ENCODE measurements at places on chromosomes 6 and 20.

- no peak for DNase-seq
Observed at GRCh38 chr6:157630463-157631080, 192.5 kb upstream of the SNX9 start.

- DNase-seq = no peak
Observed at GRCh38 chr20:61500791-61501321, 248.8 kb downstream of the CDH4 start.

DNA sequence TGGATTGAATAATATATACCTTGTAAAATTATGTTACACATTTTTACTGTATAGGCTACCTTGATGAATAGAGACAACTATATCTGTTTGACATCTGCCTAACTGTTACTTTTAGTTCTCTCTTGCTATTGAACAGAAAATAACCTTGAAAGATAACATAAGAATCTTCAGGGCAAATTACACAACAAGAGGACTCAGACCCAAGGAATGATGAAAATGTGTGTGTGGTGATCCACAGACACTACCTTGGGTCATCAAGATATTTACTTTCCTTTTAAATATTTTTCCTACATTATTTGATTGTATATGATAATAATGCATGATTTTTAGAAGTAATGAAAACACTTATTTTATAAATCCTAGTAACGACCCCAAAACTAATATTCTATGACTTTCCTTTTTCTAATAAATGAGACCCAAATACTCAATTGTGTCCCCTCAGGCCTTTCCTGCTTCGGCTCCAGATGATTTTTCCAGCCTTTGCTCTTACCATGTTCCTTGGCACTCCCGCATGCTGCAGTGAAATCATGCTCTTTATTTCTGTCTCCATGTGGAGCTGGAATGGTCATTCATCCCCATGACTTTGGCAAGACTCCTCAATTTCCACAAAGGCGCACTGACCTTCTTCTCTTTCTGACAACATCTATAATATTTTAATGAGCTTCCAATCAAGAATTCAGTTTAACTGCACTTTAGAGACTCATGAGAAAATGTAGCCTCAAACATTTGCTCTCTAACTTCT is 187.6 kb downstream of the EPM2A start:
- DNase-seq = no peak

- DNase-seq = peak; percentile 71
Observed at GRCh38 chr20:49276161-49276960, 1.5 kb downstream of the ZNFX1 start.

GRCh38 chr6:131555992-131556391 is 17.0 kb upstream of the ARG1 start:
- DNase-seq = no peak

- no peak for DNase-seq
Observed at GRCh38 chr6:168095716-168096250, 16.8 kb upstream of the FRMD1 start.

DNA sequence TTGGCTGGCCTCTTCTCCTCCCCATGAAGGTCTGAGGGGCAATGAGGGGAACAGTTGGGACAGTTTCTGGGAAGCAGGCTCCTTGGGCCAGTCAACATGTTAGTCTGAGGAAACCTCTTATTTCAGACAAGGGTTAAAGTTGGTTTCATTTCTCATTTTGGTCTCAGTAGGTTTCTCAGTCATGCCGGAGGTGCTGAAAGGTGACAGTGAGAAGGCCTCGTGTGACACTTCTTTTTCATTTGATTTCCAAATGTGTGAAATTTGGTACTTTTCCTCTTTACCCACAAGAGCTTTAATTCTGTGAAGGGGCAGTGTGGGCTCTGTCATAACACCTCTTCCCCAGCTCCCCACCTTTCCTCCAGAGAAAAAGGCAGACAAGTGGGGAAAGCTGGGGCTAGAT is 7.5 kb upstream of the GLP1R start:
- DNase-seq = no peak

DNA sequence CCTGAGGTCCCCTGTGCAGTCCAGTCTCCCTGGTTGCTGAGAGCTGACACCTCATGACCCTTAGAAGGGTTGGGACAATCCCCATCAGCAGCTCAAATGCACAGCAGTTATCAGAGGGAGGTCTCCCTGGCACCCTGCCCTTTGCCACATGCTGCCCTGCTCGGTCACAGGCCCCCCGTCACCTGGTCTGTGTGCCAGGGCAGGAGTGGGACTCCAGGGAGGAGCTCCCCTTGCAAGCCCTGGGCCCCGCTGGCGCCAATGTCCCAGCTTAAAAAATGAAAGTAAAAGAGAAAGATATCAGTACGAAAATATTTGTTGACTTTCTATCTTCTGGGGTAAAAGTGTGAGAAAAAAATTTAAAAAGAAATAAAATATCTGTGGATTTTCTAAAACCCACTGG is 68.1 kb upstream of the SLC22A16 start:
- DNase-seq = no peak

GRCh38 chr6:113960795-113961194 is 10.2 kb downstream of the HDAC2 start:
- DNase-seq = no peak

DNA sequence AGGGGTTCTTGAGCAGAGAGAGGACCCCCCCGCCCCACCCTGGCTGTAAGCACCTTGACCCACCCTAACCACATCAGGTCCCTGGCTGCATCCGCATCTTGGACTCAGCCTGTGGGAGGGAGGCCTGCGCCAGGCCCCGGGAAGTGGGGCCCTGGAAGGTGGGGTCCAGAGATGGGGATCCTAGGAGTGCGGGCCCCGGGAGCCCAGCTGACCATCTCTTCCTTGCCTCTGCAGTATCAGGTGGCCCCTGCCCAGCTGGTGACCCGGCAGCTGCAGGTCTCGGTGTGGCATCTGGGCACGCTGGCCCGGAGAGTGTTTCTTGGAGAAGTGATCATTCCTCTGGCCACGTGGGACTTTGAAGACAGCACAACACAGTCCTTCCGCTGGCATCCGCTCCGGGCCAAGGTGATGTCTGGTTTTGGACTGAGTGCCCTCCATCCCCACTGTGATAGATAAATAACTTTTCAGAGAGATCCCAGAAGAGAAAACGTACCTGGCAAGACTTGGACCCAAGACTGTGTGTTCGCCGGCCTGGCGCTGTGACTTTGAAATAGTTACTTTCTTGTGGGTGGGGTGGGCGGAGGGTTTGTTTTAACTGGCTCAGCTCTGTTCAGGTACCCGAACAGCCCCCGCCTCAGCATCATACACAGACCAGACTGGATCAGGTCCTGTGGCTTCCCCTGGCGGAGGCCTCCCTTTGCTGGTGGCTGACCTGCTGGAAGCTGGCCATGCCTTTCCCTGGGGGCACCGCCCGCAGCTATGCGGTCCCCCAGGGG is 62.0 kb downstream of the EZR start:
- DNase-seq = no peak

GRCh38 chr20:4788314-4788713 is 66.6 kb downstream of the PRND start:
- DNase-seq = no peak

- DNase-seq = no peak
Observed at GRCh38 chr6:56541030-56541600, 101.6 kb downstream of the DST start.

GRCh38 chr6:137315081-137315480 is 95.9 kb upstream of the IFNGR1 start:
- DNase-seq = peak; percentile 73

GRCh38 chr6:1554141-1554475 is 55.6 kb upstream of the FOXC1 start:
- no peak for DNase-seq

All from NCI-H345 (cell line).